ENCODE measurements at places on chromosomes 1 and 21.

DNA sequence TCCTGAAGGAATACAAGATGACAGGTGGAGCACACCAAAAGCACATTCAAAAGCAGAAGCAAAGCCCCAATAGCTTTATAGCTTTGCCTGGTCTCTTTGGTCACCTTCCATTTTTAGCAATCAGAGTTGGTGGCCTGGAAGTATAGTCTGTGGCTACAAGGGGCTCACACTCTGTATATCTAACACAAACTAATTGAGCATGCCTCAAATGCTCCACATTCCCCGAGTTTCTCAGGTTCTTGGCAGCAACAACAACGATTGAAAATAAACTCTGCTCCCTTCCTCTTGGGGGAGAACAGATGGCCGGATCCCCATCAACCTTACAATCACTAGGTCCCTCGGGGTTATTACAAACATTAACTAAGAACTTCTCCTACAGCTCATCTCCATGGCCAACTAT lies 24.9 kb upstream of the TADA1 start:
- no peak for DNase-seq

- no peak for DNase-seq
Observed at GRCh38 chr21:37896788-37897187, 19.5 kb downstream of the KCNJ6 start.

DNA sequence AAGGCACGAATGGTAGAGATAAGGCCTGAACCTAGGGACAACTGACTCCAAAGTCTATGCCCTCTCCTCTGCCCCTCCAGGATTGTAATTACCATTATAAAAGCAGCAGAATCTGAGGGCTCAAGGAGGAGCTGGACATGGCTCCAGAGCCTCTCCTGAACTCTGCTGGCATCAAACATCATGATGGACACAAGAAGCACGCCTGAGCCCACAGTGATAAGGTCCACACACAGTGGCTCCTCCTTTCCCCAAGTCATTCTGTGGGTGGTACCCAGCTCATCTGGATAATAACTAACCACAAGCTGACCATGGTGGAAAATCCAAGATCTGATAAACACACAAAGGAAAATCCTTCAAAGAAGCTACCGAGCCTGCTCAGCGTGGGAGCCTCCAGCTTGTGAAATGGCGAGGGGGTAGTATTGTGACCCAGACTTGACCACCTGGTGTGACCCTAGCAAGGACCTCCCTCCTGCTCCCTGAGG lies 85.2 kb downstream of the HIVEP3 start:
- no peak for DNase-seq

DNA sequence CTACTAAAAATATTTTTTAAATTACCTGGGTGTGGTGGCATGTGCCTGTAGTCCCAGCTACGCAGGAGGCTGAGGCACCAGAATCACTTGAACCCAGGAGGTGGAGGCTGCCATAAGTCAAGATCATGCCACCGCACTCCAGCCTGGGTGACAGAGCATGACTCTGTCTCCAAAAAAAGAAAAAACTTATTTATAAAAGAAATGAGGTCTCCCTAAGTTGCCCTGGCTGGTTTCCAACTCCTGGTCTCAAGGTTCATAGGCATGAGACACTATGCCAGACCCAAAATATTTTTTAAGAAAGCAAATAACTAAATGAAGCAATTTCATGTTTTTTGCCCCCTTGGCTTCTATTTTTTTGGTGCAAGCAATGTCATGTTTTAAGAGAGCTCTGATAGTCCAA lies 32.9 kb downstream of the EIF4G3 start:
- DNase-seq, result no peak

GRCh38 chr21:25501996-25502665 lies 105.2 kb downstream of the MRPL39 start:
- no peak for DNase-seq

DNA sequence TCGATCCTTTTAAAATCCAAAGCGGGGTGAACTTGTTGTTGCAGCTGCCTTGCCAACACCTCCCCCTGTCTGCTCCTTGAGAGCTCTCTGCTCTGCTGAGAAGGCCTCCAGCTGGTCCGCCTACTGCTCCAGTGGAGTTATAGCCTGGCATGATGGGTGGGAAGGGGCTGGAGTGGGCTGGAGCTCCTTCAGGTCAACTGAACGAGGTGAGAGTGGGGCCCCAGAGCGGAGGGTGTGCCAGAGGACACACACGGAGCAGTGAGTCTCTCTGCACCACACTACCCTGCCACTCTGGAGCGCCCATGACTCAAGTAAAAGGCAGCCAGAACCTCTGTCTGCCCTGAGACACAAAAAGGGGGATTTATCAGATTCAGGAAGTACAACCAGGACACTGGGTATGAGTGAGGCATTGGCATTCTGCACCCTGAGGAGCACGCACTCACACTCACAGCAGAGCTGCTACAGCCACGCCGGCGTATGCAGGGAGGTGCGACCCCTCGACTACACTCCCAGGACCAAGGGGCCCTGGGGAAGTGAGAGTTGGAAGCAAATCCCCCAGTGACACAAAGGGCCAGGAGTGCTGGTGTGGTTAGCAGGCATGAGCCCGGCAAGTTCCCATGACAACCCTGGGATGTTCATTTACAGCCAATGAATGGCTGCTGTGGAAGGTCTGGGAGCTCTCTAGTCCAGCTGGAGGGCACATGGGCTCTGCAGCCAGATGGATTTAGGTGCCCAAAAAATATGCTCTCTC lies 28.0 kb upstream of the EVA1B start:
- no peak for DNase-seq

GRCh38 chr1:116462722-116463121 lies 89.7 kb downstream of the ATP1A1 start:
- DNase-seq, result no peak

DNA sequence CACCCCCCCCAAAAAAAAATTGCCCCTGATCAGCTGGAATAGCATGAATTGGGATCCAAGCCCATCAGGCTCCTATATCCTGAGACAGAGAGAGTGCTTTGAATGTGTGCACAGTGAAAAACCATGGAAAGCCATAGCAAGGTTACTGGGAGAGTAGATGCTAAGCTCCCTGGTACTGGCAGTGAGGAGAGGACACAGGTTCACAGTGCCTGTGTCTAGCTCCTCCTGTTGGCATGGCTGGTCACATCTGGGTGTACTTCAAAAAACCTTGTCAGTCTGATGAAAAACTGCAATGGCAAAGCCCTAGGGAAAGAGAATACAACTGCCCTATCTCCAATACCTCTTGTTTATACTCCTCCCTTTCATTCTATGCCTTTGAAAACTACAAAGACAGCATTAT lies 12.9 kb downstream of the COPA start:
- DNase-seq, result no peak

DNA sequence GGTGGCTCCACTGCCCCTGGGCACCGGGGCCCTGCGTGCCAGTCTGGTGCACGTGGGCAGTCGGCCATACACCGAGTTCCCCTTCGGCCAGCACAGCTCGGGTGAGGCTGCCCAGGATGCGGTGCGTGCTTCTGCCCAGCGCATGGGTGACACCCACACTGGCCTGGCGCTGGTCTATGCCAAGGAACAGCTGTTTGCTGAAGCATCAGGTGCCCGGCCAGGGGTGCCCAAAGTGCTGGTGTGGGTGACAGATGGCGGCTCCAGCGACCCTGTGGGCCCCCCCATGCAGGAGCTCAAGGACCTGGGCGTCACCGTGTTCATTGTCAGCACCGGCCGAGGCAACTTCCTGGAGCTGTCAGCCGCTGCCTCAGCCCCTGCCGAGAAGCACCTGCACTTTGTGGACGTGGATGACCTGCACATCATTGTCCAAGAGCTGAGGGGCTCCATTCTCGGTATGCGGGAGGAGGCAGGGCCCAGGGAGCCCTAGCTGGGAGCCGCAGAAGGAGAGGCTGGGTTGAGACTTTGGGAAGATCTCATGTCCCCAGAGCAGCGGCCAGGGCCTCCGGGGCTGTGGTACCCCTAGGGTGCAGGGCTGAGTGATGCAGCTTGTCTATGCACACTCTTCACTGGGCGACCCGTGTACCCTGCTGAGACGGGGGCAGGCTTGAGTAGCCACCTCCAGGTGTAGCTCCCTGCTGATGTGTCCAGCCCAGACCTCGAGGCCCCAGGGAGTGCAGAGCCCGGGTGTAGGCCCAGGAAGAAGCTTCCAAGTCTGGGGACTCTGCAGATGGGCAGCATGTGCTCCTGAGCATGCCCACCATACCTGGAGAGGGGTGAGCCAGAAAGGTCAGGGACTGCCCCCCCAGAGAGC lies 1.8 kb downstream of the VWA1 start:
- DNase-seq, result no peak

DNA sequence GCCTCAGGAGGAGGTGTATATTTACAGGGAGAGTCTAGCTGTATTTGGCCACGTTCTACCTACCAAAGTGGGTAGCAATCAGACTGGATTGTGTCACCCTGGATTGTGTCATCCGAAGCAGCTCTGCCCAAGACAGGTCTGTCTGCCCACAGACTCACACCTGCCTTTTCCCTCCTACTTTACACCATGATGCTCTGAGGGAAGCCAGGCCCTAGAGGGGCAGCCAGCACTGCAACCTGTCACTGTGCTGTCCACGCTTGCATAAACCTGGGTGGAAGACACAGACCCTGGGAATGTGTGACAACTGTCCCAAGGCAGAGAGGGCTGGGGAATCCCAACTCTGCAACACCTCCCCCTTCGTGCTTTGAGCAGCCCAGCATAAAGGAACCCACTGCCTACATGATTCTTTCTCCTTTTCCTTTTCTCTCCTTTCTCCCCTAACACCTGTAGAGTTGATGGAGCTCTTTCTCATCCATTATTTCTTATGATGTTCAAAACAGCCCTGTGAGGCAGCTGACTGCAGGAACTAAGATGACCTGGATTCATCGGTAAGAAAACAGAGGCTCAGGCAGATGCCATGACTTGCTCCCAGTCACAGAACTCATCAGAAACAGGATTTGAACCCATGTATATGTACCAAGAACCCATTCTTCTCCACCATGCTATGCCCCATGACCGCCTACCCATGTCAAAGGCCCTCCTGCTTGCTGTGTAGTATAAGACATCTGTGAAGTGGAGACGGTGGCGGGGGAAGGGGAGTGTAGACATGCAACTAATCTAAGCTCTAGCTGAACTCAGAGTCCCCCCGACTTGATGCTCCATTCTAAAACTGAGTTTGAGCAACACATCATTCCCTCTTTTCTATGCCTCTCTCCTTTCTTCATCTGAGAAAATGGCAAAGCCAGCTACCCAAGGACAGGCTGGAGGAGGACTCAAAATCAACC lies 55.9 kb downstream of the ITPKB start:
- no peak for DNase-seq

Data from H1 (cell line).